A549 treated with Hydrocortisone at 1 μM for 4 hours (cell line): ENCODE measurements at places on chromosomes 12 and 14. TPM values are rescaled to one million over a fixed set of nuclear protein-coding genes. Genes with fewer than 3 reads are reported as not detected.

Gene AKAP6
- 0.32 to 0.61 TPM (median 0.40 TPM) in 5 replicates for total RNA-seq

Gene KRT3
- total RNA-seq = 0.03 to 0.13 TPM in 2 of 5 replicates, not detected in the others

Gene TMEM233
- 0.03 to 0.10 TPM in 2 of 5 replicates, not detected in the others for total RNA-seq

Gene CORO1C
- 154 to 192 TPM (median 186 TPM) in 5 replicates for total RNA-seq

Gene MBD6
- 20.1 to 28.9 TPM (median 27.2 TPM) in 5 replicates for total RNA-seq

Gene ZNF891
- total RNA-seq = 0.16 to 0.46 TPM (median 0.37 TPM) in 5 replicates

Gene PRH2
- 0.29 to 0.47 TPM in 2 of 5 replicates, not detected in the others for total RNA-seq

Gene LIN7A
- total RNA-seq = 0.21 to 0.62 TPM (median 0.47 TPM) in 5 replicates

Gene GLS2
- 0.13 to 0.31 TPM (median 0.21 TPM) in 5 replicates for total RNA-seq

Gene MAP1LC3B2
- 0.47 to 1.6 TPM (median 1.3 TPM) in 5 replicates for total RNA-seq

Gene GRIP1
- total RNA-seq = 2.6 to 4.2 TPM (median 3.1 TPM) in 5 replicates

Gene COL2A1
- 0.05 to 0.13 TPM (median 0.12 TPM) in 5 replicates for total RNA-seq

Gene ESR2
- 0.06 to 0.15 TPM (median 0.09 TPM) in 5 replicates for total RNA-seq

Gene ST8SIA1
- not detected in 5 replicates for total RNA-seq

Gene SIRT4
- 0.67 to 1.1 TPM (median 0.90 TPM) in 5 replicates for total RNA-seq

Gene OR6C76
- not detected in 5 replicates for total RNA-seq

Gene ENDOU
- 0.05 TPM in 2 of 5 replicates, not detected in the others for total RNA-seq

Gene PXN
- 194 to 252 TPM (median 228 TPM) in 5 replicates for total RNA-seq

Gene KRT82
- not detected in 5 replicates for total RNA-seq

Gene FITM1
- 0.13 to 0.18 TPM (median 0.14 TPM) in 3 of 5 replicates, not detected in the others for total RNA-seq

Gene ZFHX2
- 0.73 to 1.1 TPM (median 0.82 TPM) in 5 replicates for total RNA-seq

Gene RERGL
- total RNA-seq = not detected in 5 replicates

Gene LETMD1
- 22.0 to 29.0 TPM (median 24.4 TPM) in 5 replicates for total RNA-seq

Gene COX6A1
- total RNA-seq = 610 to 874 TPM (median 842 TPM) in 5 replicates

Gene LRRK2
- 1.3 to 1.7 TPM (median 1.4 TPM) in 5 replicates for total RNA-seq

Gene KRT6C
- total RNA-seq = 0.06 TPM in 1 of 5 replicates, not detected in the others

Gene CEBPE
- 0.07 to 0.08 TPM in 2 of 5 replicates, not detected in the others for total RNA-seq

Gene SLC4A8
- 1.1 to 1.5 TPM (median 1.3 TPM) in 5 replicates for total RNA-seq

Gene TCL1B
- not detected in 5 replicates for total RNA-seq

Gene KLHDC1
- total RNA-seq = 0.24 to 0.51 TPM (median 0.36 TPM) in 5 replicates

Gene CRADD
- 10.1 to 14.1 TPM (median 10.3 TPM) in 5 replicates for total RNA-seq

Gene PLCZ1
- not detected in 5 replicates for total RNA-seq

Gene METTL25
- total RNA-seq = 1.9 to 3.2 TPM (median 2.8 TPM) in 5 replicates

Gene NELL2
- 0.03 to 0.37 TPM (median 0.18 TPM) in 4 of 5 replicates, not detected in the other for total RNA-seq

Gene C12orf50
- 0.07 to 0.10 TPM in 2 of 5 replicates, not detected in the others for total RNA-seq

Gene CLEC7A
- total RNA-seq = not detected in 5 replicates

Gene PLA2G1B
- total RNA-seq = not detected in 5 replicates

Gene PLD4
- total RNA-seq = 0.05 to 0.13 TPM (median 0.05 TPM) in 4 of 5 replicates, not detected in the other

Gene PLXNC1
- total RNA-seq = 0.06 to 0.43 TPM (median 0.15 TPM) in 5 replicates

Gene OTOGL
- total RNA-seq = not detected in 5 replicates

Gene GALNT16
- 2.2 to 4.1 TPM (median 3.3 TPM) in 5 replicates for total RNA-seq

Gene RNASE7
- total RNA-seq = 0.07 TPM in 1 of 5 replicates, not detected in the others

Gene EXD2
- 11.9 to 16.4 TPM (median 12.8 TPM) in 5 replicates for total RNA-seq

Gene TAS2R13
- not detected in 5 replicates for total RNA-seq

Gene FLVCR2
- total RNA-seq = 11.1 to 14.2 TPM (median 12.5 TPM) in 5 replicates

Gene NPAS3
- not detected in 5 replicates for total RNA-seq

Gene KRT8
- total RNA-seq = 4,606 to 5,335 TPM (median 5,083 TPM) in 5 replicates

Gene CLEC4C
- total RNA-seq = not detected in 5 replicates

Gene RHOJ
- not detected in 5 replicates for total RNA-seq

Gene GPD1
- 0.13 to 0.38 TPM (median 0.18 TPM) in 5 replicates for total RNA-seq

Gene RECQL
- 48.2 to 97.6 TPM (median 64.6 TPM) in 5 replicates for total RNA-seq

Gene TEX22
- 0.32 to 0.84 TPM (median 0.36 TPM) in 5 replicates for total RNA-seq

Gene NUP37
- 61.0 to 78.7 TPM (median 65.5 TPM) in 5 replicates for total RNA-seq

Gene ASPG
- 0.09 TPM in 1 of 5 replicates, not detected in the others for total RNA-seq

Gene KLRK1
- 0.08 TPM in 1 of 5 replicates, not detected in the others for total RNA-seq

Gene EXOC3L4
- 1.0 to 2.8 TPM (median 1.7 TPM) in 5 replicates for total RNA-seq

Gene TAC3
- 0.15 to 0.18 TPM in 2 of 5 replicates, not detected in the others for total RNA-seq

Gene HSPA2
- total RNA-seq = 29.4 to 35.3 TPM (median 35.1 TPM) in 5 replicates

Gene SLC5A8
- not detected in 5 replicates for total RNA-seq

Gene RNASE3
- not detected in 5 replicates for total RNA-seq
